Mucosa of gallbladder (tissue), 1 donor: ENCODE measurements at places on chromosomes 5 and 9.

- no peak for DNase-seq
Observed at GRCh38 chr9:100303747-100304146, 49.0 kb downstream of the TEX10 start.

DNA sequence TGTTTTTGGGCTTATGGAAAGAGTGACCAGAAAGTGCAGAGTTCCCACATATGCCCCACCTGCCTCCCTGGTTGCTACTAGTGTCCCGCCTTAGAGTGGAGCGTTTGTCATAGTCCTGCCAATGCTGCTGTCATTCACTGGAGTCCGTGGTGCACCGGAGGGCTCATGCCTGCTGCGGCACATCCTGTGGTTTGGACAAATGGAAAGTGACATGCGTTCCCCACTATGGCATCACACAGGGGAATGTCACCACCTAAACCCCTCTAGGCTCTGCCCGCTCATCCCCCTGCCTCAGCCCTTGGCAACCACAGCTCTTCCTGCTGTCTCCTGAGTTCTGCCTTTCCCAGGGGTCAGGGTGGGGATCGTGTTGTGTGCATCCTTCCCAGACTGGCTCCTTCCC is 29.2 kb downstream of the IRX4 start:
- no peak for DNase-seq

GRCh38 chr9:105148328-105149006 is 96.0 kb upstream of the SLC44A1 start:
- no peak for DNase-seq

DNA sequence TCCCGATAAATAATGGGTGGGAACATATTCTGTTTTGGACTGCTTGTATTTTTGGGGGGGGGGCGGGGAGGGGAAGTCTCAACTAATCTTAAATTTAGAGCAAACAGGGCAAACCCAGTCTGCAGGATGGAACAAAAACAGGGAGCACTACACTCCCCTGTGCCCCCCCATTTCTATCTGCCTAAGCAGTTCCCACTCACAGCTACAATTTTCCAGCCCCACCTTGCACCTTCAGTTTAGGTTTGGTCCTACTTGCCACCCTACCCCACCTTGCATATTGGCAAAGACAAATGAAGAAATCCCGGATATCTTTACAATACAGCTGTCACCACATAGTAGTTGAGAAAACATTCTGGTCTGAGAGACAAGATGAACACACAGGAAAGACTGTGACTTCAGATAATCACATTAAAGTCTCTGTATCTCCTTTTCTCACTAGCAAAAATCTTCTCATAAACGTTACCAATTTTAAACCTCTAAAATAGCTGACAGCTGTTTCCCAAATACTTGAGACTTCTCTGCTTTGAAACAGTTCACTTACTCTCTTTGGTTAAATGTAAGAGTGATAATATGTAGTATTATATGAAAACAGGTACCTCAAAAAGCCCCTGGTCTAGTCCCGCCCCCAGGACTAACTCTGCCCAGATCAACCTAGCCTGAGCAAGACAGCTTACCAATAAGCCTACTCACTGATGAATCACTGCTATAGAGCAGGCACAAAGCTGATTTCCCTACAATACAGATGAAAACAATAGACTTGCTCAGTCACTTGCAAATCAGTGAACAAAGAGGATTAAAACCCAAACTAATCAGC is 5.2 kb upstream of the RAPGEF6 start:
- DNase-seq: no peak

DNA sequence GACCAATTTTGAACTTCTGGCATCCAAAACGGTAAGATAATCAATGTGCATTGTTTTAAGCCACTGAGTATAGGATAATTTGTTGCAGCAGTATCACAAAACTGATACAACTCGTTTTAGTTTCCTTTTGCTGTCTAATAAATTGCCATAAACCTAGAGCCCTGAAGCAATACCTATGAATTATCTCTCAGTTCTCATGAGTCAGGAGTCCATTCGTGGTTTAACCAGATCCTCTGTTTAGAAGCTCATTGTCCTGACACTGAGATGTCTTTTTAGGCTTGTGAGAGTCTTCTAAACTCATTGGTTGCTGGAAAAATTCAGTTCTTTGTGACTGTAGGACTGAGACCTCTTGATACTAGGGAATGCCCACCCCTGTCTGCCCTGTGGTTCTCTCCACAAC is 262.9 kb downstream of the SEMA5A start:
- no peak for DNase-seq

GRCh38 chr5:7597059-7597642 is 201.2 kb downstream of the ADCY2 start:
- no peak for DNase-seq

DNA sequence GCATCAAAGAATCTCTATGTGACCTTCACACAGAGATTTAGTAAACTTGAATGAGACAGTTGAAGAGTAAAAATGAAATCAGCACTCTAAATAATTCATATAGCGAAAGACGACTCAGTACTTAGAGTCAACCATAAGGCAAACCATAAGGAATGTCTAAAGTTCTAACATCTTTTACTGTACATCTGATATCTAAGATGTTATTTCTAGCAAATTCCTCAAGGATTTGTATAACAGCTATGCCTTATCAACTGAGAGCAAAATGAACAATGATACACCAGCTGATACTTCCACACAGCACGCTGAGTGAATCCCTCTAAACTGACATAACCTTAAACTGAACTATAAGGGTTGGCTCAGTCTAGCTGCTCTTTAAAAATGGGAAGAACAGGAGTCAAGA is 760.3 kb downstream of the EFNA5 start:
- no peak for DNase-seq

- DNase-seq: peak; percentile 48
Observed at GRCh38 chr9:20551835-20552234, 70.5 kb downstream of the MLLT3 start.

- peak; percentile 87 for DNase-seq
Observed at GRCh38 chr9:88534456-88535225, at the start of gene NXNL2. Gene NXNL2, plus strand, starts transcription at chr9:88535178. Its CDS starts 257 bp downstream, at chr9:88535435.

- no peak for DNase-seq
Observed at GRCh38 chr5:17212996-17213395, 4.4 kb upstream of the BASP1 start.
